ENCODE measurements at places on chromosomes 6 and 20.

DNA sequence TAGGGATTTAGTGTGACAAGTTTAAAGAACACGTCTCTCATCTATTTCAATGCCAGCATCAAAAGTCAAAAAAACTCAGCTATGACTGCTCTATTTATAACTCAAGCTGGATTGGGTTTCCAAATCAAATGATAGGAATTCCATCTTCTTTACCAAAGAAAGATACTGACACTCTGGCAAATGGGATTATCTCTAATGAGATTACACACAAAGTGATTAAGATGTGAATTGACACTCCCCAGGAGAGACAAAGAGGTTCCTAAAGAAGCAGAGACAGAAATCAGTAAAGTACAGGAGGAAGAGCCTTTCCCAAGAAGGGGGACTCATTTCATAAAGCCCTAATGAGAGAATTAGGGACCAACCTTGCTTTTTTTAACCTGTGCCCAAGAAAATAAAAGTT lies 92.1 kb downstream of the ID4 start:
- DNase-seq, result no peak

DNA sequence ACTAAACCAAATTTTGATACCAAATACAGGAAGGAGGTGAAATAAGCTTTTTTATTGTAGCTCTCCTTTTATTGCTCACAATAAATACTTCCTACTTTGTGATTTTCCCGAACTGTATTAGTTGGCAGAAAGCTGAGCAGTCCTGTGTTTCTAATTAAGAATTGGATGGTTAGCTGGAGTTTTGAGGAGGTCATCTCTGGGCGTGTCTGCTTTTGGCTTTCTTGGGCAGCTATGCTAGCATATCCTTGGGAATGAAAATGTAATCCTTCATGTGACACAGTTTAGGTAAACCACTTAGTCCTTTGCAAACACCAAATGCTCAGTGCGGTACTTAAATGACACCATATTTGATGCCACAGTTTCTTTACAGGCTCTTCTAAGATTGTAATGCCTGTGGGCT lies 67.5 kb downstream of the MTHFD1L start:
- no peak for DNase-seq

DNA sequence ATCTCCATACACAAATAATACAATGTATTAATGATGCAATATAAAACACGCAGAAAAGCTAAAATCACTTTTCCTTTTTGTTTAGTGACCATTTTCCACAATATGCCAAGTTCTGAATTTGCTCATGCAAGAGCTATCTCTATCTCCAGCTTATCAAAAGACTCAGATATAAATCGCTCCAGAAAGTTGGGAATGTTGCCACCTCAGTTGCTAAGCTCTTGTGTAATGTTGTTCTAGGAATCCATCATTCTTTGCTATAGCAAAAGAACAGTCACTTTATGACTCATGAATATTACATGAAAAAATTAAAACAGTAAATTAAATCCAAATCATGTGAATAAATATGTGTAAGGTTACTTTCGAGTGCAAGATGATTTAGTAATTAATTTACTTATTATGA lies 8.7 kb downstream of the PLAGL1 start:
- DNase-seq, result no peak

DNA sequence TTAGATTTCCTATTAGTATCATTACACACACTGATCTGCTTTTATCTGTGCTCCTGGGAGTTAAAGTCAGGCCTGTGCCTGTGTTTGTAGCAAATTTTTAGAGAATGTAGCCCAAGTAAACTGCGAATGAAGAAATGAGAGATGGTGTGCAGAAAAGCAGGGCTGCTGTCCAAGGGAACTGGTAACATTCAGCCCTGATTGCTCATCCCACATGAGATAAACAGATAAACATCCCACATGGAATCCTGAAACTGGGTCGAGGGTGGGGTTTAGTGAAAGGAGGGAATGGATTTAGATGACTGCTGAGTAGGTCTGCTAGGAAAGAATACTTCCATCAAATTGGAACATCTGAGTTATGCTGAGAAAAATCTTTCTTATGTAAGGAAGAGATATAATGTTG lies 69.1 kb downstream of the GRIK2 start:
- DNase-seq, result no peak

GRCh38 chr6:111590209-111590980 lies 15.3 kb downstream of the TRAF3IP2 start:
- no peak for DNase-seq

- peak; percentile 88 for DNase-seq
Measured at GRCh38 chr20:2693286-2694007, 867 bp downstream of the EBF4 start.

DNA sequence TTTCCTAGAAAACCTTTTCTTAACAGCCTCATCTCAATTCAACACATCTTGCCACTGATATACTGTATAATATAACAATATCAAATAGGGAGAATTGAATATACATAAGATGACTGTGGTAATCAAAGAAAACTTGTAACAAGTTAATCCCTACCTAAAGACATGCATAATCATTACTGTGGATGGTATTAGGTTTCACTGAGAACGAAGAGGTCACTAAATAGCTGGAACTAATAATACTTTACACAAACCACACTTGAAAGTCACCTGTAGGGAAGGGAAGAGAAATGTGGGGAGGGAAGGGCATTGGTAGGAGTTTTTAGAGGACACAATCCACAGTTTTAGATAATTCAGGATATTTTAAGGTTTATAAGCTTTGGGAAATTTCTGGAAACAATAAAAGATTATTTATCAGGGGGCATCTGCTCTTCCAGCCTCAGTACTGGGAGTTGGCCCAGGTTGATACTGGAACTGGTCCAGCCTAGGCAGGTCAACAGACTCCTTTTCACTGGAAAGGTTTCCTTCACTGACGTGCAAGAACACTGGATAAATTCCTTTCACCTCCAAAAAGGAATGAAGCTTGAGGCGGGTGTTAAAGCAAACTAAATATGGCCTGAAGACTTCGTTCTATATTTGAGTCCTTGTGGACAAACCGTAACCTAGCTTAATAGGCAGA lies 44.0 kb downstream of the MAP7 start:
- DNase-seq, result no peak

GRCh38 chr20:16158090-16158975 lies 414.9 kb downstream of the KIF16B start:
- DNase-seq, result peak; percentile 8

DNA sequence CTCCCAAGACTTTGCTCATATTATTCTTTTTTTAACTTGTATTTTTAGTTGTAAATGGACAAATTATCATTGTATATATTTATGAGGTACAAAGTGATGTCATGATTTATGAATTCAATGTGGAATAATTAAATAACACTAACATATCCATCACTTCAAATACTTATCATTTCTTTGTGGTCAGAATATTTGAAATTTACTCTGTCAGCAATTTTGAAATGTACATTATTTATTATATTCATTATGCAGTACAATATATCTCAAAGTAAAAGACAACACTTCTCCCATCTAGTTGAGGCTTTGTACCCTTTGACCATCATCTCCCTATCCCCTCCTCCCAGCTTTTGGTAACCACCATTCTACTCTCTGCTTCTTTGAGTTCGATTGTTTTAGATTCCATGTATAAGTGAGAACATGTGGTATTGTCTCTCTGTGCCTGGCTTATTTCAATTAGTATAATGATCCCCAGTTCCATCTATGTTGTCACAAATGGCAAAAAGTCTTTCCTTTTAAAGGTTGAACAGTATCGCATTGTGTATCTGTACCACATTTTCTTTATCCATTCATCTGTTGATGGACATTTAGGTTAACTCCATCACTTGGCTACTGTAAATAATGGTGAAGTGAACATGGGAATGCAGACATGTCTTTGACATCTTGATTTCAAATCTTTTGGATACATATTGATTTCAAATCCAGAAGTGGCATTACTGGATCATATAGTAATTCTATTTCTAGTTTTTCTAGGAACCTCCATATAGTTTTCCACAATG lies 197.2 kb downstream of the KIF6 start:
- no peak for DNase-seq

GRCh38 chr6:142542704-142543233 lies 241.0 kb downstream of the ADGRG6 start:
- no peak for DNase-seq

DNA sequence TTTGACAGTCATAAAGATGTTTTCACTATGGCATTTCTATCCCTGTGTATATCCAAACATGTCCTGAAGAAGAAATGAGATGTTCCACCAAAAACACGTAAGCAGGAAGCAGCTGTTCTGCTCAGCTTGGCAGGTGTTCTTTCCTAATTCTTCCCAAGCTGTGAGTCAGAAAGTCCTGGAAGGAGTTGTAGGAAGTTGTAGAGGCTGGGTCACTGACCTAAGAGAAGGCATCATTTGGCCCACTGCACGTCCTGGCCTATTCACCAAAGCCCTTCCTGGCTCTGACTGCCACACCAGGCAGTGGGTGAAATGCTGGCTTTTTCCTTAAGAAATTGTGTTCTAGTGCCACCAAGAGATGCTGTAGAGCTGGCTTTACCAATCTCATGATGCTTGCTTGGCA lies 40.3 kb downstream of the STX11 start:
- no peak for DNase-seq

DNA sequence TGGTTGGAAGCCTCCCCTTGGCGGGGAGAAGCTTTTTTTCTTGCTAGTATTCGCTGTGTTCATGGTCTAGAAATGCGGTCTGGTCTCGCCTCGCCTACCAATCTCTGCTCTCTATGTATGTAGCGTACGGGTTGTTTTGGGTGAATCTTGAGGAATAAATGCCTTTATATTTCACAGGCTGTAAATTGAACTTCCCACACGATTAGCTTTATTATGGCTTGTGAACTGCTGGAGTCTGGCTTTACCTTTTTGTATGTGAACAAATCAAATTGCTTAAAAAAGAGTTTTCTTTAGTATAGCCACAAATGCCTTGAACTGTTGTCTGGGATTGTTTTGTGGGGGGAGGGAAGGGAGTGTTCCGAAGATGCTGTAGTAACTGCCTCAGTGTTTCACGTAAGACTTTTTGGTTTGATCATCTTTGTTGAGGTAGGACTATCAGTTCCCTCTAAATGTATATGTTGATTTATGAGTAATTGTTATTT lies 2.2 kb downstream of the INSM1 start:
- no peak for DNase-seq

GRCh38 chr6:134883314-134883713 lies 66.6 kb downstream of the ALDH8A1 start:
- no peak for DNase-seq

DNA sequence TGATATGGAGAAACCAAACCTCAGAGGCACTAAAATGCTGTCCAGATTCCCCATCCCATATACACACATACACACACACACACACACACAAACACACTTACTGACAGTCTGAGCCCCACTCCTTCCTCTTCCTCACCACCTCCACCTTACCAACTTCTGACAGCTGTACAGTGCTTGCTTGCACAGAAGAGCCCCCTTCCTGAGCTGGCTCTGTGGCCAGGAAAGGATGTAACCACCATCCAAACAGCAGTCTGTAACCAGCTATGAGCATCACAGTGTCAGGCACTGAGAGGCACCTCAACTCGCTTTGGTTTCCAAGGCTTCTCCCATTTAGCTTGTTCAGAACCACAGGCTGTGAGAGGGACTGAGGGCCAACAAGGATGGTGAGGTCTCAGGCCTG lies 5.9 kb upstream of the C6orf136 start:
- no peak for DNase-seq

- peak; percentile 32 for DNase-seq
Measured at GRCh38 chr6:110039981-110040383, 61.9 kb downstream of the GPR6 start.

DNA sequence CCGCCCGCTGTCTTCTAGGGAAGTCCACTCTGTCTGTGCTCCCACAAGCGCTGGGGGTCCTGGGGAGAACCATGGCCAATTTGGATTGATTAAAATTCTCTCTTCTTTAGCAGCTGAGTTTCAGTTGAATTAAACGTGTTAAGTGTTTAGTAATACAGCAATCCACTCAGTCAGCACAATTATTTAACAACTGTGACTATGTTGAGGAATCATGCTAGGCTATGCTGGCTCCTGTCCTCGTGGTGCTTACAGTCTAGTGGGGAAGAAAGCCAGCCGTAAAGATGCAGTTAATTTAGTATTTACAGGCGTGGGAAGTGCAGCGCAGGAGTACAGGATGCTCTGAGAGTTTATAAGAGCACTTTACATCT lies 88.9 kb upstream of the FOXP4 start:
- DNase-seq, result no peak

- DNase-seq, result no peak
Measured at GRCh38 chr6:137332637-137333280, 113.6 kb upstream of the IFNGR1 start.

DNA sequence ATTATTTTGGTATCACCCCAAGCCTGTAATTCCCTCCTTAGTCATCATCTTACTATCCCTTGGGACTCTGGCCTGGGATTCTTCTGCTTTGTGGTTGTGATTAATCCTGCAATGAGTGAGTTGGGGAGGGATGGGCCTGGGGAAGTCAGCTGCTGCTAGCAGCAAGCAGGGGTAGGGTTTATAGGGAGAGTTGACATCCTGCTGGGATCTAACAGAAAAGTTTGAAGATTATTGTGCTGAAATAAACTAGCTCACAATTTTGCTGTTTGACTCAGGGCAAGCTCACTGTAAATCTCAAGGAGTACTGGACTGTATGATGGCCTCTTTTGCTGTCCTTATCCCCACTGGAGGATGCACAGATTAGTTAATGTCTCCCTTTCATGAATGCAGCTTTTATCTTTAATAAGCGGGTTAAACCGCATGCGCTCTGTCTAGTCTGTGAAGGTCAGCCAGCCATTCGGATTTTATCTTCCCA lies 83.4 kb downstream of the JARID2 start:
- no peak for DNase-seq

GRCh38 chr20:33387177-33387576 lies 14.1 kb downstream of the CDK5RAP1 start:
- no peak for DNase-seq

- DNase-seq, result no peak
Measured at GRCh38 chr20:56706867-56707360, 77.8 kb downstream of the TFAP2C start.

DNA sequence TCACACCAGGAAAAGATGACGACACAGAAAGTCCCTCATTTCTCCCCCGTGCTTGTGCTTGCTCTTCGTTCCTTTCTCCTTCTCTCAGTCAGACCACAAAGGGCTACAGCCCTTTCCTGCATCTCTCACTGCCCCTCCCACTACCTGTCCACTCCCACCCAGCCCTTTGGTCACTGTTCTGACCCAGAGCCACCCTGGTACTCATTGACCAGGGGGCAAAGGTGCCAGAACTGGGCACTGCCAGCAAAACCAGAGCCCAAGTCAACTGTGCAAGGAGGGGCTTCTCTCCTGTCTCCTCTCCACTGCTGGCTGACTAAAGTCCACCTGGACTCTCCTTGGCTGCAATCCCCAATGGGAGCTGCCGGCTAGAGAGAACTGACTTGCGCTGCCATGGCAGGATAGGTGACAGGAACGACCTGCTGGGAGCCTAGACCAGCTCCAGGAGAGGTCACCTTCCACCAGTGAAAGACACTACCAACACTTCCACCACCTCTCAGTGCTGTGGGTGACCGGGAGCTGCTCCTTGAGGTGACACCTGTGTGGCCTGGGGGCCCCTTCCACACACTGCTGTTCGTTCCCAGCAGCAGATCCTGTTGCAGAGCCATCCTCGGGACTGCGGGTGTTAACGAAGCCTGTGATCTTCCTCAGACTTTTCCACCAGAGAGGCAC lies 32.8 kb downstream of the KCNK17 start:
- DNase-seq, result no peak
